ENCODE measurements at places on chromosomes 3 and 15.

- no peak for DNase-seq
Measured at GRCh38 chr3:53863145-53863544, 16.8 kb downstream of the IL17RB start.

GRCh38 chr15:80194186-80194585, 41.4 kb downstream of the FAH start:
- DNase-seq, result no peak

DNA sequence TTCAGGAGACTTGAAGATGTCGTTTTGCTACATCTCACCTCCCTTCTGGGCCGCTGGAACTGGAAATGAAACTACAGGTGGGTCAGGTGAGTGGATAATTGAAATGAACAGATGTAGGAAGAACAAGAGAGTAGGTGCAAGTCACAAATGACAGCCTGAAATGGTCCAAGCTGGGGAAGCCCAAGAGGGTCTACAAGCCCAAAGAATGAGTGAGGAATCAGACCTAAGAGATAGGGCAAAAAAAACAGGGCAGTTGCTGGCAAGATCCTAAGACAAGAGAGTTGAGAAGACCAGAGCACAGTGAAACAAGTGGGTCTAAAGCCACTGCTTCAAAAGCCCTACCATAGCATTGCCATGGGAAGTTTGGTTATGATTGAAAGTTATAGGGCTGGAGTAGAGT, 67.4 kb upstream of the SNRK start:
- no peak for DNase-seq

- DNase-seq, result no peak
Measured at GRCh38 chr3:189236352-189236751, 64.6 kb downstream of the TPRG1 start.

- DNase-seq, result no peak
Measured at GRCh38 chr3:159229116-159229680, 427.3 kb downstream of the MFSD1 start.

DNA sequence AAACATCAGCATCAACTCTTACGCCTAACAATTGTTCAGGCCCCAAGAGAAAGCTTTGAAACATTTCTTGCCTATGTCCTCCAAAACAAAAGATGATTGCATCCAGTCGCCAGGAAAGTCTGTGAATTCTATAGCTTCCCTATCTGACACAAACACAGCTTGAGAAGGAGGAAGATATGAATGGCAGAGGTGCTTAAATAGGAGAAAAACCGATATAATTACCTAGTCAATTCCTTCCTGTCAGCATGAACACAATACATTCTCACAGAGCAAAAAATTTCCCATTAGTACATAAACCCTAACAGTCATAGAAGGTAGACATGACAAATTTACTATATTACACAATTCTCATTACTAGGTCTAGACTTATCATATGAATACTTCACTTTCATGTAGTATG, 326.5 kb downstream of the CGGBP1 start:
- no peak for DNase-seq

GRCh38 chr3:88141458-88142083, 8.2 kb upstream of the C3orf38 start:
- DNase-seq, result no peak

- no peak for DNase-seq
Measured at GRCh38 chr3:23406601-23407000, 203.5 kb downstream of the UBE2E2 start.

GRCh38 chr3:127307916-127308315, 20.1 kb upstream of the PRR20G start:
- DNase-seq, result no peak

- peak; percentile 94 for DNase-seq
Measured at GRCh38 chr15:62124176-62124972, 40.7 kb downstream of the C2CD4B start.

DNA sequence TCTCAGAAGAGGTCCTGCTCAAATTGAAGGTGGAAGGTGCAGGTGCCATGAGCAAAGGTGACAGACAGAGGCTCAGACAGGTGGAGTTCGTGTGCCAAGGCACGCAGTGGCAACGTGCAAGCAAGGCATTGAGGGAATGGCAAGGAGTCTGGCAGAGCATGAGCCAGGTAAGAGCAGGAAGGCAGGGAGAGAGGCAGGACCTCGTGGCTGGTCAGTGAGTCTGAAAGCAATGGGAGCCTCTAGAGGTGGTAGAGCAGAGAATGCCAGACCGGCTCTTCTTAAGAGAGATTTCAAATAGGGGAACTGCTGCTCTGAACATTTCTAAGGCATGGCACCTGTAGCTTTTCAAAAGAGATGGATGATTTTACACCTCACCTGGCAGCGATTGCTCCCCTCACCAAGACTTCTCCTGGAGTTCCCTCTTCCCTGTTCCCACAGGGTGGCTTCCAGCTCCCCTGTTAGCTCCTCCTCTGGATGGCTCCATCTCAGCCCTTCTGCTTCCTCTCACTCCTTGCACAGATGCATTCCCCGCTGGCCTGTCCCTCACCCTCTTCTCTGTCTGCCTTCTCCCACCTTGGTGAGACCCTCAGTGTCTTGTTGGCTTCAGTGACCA, 2.7 kb downstream of the MYO5C start:
- DNase-seq, result no peak

DNA sequence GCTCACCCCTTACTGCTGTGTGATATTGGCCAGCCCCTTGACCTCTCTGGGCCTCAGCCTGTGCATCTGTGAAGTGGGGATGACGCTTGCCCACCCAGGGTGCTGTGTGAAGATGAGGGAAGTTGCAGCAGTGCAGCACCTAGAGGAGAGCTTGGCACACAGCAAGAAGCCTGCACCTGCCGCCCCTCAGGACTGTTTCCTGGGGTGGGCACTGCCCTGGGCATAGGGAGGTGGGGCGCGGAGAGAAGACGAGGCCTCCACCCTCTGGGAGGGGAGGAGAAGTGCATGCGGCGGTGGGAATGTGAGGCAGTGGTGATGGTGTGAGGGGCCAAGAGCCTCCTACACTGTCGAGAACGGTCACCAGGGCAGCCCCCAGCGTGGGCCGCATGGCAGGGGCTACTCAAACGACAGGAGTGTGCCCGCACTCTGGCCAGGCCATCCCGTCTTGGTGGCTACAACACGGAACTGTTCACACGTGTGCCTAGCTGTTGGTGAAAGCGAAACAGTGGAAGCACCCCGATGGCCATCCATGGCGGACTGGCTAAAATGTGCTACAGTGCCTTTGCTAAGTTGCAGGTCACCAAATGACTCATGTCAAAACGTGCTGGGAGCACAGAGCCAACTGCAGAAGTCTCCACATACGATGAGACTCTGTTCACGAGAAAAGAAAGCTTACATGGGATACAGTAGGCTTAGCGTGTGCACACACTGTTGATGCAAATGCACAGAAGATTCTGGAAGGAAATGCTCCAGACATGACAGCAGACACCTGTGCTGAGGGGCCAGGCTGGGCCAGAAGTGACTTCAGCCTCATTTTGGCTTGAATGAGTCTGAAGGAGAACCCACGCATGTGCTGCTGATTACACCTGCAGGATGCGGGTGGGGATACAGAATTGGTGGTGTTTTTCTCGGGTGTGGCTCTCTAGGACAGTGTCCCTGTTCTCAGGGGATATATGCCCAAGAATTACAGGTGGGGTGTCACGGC, 40.4 kb upstream of the IQSEC1 start:
- no peak for DNase-seq

DNA sequence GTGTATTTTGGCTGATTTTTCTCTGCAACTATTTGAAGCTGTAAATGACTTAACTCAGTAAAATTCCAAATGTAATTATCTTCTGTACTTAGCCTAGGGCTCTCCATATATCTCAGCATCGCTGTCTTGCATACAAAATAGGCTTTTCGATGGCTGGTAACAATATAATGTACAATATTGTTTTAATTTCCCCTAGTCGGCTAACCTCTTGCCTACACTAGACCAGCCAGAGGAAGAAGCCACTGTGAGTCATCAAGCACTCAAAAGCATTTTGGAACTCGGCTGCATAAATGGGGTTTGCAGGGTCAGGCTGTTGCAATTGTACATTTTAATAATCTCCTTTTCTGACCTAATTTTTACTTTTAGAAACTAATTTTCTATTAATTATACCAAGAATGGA, 583.8 kb downstream of the FOXP1 start:
- DNase-seq, result no peak

DNA sequence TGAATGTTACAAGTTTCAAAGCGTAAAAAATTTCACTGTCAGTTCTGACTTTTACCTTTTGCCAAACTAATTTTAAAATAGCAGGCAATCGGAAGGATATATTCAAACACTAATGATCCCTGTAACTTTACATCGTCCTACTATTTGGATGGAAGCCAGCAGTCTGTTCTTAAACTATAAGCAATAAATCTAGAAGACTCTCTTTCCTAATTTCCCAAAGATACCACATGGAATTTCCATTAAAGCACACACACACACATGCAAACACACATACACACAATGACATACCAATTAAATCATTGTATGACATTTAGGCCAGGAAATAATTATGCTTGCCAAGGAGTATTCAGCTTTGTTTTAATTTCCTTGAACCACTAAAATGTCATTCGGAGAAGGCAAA, 32.0 kb downstream of the IL17RD start:
- DNase-seq, result no peak

DNA sequence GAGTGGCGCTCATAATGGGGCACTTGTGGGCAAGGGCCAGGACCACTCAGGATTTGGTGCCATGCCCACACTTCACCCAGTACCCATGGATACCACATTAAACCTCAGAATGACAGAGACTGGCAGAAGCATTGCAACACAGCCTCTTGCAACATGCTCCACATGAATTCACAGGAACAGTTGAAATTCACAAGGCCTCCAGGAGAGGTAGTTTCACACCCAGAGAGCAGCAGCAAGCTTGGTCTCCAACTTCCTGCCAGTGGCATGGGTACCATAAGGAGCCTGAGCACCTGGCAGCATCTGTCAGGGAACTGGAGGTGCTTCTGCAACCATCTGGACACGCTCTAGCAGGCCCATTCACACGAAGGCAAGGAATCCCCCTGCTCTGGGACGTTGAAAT, 101.0 kb downstream of the OSBPL10 start:
- no peak for DNase-seq

DNA sequence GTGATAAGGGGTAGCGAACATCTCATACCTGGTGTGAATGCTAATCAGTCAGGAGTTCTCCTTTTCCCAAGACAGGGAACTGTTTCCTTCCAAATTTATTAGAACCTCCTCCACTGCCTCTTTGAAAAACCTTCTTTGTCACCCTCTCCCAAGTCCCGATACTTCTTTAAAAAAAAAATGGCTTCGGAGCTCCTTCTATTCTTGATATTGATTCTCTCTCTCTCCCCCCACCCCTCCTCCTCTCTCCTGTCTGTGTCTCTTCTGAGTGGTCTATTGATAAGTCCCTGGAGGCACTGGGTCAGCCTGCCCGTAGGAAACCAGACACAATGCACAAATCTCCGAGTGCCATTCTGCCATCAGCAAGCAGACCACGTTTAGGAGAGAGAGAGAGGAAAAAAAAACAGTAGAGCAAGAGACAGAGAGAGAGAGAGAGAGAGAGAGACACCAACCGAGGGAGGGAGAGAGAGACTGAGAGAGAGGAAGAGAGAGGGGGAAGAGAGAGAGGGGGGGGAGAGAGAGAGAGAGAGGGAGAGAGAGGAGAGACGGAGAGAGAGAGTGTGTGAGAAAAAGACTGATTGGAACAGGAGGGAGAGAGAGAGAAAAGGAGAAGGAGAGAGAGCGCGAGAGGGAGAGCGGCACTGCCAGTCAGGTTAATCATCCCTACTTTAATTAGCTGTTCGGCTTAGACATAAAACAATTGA, 160.9 kb downstream of the TIGIT start:
- no peak for DNase-seq

- DNase-seq, result no peak
Measured at GRCh38 chr15:60379525-60380274, 18.1 kb downstream of the ANXA2 start.

GRCh38 chr3:41173926-41174885, 25.1 kb upstream of the CTNNB1 start:
- no peak for DNase-seq

GRCh38 chr3:71512000-71512399, 71.5 kb downstream of the FOXP1 start:
- DNase-seq, result no peak

- DNase-seq, result no peak
Measured at GRCh38 chr15:35455201-35455600, 90.8 kb downstream of the DPH6 start.

GRCh38 chr3:95810462-95810861, 1003.9 kb upstream of the EPHA6 start:
- DNase-seq, result no peak

- no peak for DNase-seq
Measured at GRCh38 chr3:52062505-52062904, 6.1 kb upstream of the DUSP7 start.

DNA sequence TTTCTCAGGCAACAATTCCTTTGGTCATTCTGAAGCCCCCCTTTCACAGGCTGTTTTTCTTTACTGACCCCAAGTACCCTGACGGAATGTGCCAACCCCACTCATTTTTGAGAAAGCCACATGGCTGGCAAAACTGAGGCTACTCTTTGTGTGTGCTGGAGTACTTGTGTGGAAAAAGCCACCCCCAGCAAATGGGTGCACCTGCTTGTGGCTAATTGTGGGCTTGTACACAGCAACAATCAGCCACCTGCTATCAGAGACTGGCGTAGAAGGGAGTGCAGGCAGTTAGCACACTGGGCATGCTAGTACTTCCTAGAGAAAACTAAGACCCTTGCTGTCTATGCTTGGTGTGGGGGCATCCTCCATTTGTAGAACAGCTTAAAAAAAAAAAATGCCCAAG, 110.1 kb upstream of the LMOD3 start:
- DNase-seq, result no peak

- no peak for DNase-seq
Measured at GRCh38 chr3:133189893-133190292, 151.7 kb downstream of the TMEM108 start.

- DNase-seq, result no peak
Measured at GRCh38 chr15:56307180-56307579, 58.0 kb upstream of the TEX9 start.

GRCh38 chr15:63408524-63408923, 26.9 kb upstream of the CA12 start:
- DNase-seq, result peak; percentile 21

- no peak for DNase-seq
Measured at GRCh38 chr3:32123620-32124019, 17.2 kb downstream of the GPD1L start.

- no peak for DNase-seq
Measured at GRCh38 chr3:37148208-37148607, 26.2 kb downstream of the LRRFIP2 start.
